ENCODE measurements at places on chromosomes 6 and 20.

DNA sequence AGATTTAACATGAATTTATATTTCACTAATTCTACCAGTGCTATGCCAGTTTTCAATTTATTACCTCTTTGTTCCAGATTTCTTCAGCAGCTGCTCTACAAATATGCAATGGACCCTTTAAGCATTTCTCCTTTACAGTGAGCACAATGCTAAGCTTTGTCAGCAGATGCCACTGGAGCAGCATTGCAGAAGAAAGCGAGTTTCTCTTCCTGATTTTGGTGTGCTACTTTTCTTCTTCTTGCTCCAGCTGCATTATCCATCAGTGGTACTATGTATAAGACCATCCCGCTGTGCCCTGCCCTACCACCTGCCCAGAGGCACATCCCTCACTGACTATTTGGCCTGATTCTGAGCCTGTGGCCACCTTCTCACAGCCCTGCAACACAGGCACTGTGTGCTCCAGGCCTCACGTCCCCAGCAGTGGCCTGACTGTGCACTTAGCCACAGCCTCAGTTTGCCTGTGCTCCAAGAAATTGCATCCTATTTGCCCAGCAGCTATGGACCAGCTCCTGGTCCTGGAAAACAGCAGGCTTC, 84.1 kb downstream of the TNFAIP3 start:
- no peak for DNase-seq

DNA sequence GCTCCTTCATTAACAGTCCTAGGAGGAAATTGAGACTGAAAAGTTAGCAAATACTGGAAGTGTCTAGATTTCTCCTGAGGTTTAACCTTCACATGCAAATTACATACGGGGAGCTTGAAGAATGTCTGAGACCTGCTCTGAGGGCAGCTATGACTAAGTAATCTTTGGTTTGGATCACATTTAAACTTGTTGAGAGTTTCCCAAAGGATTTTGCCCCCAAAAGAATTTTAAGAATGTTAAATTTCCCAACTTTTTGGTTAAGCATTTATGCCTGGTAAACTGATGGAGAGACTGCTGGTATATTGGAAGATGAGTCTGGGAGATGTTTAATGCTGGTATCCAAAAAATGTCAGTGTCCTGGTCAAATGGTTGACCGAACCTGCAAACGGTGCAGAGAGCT, 97.0 kb downstream of the RREB1 start:
- no peak for DNase-seq

GRCh38 chr20:9978397-9979004, 56.3 kb upstream of the ANKEF1 start:
- no peak for DNase-seq

- no peak for DNase-seq
These were observed 162.6 kb upstream of the FOXA2 start for GRCh38 chr20:22746957-22747356.

GRCh38 chr20:25314497-25315417, 66.9 kb downstream of the PYGB start:
- peak; percentile 59 for DNase-seq

- DNase-seq = no peak
These were observed 29.9 kb upstream of the PLCB4 start for GRCh38 chr20:9038791-9039535.

DNA sequence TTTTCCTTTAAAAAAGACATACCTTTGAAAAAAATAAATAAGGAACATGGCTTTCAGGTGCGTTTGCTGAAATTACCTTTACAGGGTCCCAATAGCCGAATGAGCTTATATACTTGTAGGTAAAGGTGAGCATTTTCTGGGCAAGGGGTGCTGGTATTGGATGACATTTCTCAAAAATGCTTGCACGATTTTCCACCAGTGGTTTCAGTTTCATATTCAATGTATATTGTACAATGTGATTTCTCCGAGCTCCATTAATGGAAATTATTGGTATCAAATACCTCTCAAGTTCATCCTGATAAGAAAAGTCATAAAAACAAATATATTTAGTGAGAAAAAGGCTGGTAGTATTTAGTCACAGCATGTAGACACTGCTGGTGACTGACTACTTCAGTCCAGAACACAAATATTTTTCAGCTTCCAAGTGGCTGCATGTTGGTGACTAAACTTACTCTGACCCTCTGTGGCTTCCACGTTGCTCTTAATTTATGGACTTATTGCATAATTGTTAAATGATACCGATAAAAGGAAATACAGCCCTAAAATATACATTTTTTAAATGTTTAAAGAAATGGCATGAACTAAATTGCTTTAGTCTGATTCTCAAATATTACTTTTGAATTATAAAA, 32.9 kb upstream of the ZBTB24 start:
- no peak for DNase-seq

DNA sequence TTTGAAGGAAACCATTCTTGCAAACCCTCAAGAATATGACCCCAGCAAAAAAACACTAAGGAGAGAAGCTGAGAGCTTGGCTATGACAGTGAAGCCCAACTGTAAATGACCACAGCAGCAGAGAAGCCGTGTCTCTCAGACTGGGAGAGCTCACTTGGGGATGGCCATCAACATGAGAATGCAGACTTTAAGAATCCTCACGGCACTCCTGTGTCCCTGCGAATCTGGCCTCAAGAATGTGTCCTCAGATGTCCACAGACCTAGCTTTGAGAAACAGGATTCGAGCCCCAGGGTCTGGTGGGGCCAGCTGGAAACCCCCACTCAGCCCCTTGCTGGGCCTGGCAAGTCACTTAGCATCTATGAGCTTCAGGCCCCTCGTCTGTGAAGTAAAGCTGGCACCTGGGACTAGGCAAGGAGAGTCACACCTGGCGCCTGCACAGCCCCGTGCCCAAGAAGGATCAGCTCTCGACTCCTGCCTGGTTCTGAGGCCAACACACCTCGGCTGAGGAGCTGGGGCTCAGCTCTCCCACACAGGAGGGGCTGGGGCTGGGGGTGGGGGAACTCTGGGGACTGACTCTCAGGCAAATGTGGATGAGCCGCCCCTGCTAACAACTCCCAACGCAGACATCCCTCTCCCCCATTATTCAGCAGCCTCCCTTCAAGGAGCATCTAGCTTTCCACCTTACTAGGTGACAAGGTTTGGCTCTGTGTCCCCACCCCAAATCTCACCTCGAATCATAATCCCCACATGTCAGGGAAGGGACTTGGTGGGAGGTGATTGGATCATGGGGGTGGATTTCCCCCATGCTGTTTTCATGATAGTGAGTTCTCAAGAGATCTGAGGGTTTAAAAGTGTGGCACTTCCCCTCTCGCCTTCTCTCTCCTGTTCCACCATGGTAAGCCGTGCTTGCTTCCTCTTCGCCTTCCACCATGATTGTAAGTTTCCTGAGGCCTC, 97.7 kb downstream of the GRM4 start:
- DNase-seq = no peak

- DNase-seq = no peak
These were observed 16.1 kb upstream of the SLC17A3 start for GRCh38 chr6:25889877-25890853.

GRCh38 chr6:105428342-105428957, 25.6 kb upstream of the PREP start:
- DNase-seq = no peak

GRCh38 chr20:15232243-15232642, 894.8 kb upstream of the FLRT3 start:
- DNase-seq = no peak

GRCh38 chr6:168663041-168663440, 222.1 kb downstream of the SMOC2 start:
- DNase-seq = no peak

- DNase-seq = peak; percentile 76
These were observed 32.4 kb upstream of the PBOV1 start for GRCh38 chr6:138250513-138251247.

DNA sequence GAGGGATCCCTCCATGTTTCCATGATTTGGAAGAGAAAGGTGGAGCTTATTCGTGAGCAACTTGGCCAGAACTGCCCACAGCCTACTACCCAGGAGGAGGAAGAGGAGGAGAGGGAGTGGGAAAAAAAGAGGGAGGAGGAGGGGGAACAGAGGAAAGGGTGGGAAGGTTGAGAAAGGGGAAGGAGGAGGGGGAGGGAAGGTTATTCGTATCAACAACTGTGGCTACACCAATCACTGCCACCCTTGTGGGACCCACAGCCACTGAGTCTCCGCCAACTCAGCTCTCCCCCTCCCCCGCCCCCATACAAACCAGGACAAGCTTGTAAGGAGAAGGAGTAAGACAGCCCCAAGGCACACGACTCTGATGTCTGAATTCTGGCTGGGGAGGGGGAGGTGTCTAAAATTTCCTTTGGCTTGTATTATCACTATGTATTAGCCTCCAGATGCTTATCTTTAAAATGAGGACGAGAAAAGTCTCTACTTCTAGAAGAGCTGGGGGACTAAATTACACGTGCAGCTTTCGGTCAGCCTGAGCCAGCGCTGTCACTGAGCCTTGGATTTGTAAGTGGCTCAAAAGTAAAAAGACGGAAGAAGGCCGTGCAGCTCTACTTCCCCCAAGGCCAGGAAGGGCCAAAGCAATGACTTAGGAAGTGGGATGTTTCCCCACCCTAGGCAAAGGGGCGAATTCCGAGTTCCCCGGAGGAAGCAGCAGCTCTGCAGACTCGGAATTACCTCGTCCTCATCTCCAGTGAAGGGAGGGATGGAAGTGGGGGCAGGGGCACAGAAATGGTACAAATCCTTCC, 1.0 kb downstream of the FKBP1A start:
- DNase-seq = peak; percentile 55

All from aorta (tissue), 5 donors.